Right forelimb (tissue), 1 donor: ENCODE measurements at places on chromosomes 6 and 20.

GRCh38 chr6:27260836-27261375, 13.4 kb downstream of the PRSS16 start:
- no peak for DNase-seq

- no peak for DNase-seq
Measured at GRCh38 chr20:7308163-7308562, 540.7 kb downstream of the BMP2 start.

- DNase-seq = no peak
Measured at GRCh38 chr6:2731281-2731909, 19.3 kb downstream of the MYLK4 start.

- no peak for DNase-seq
Measured at GRCh38 chr6:26379292-26379691, 3.6 kb upstream of the BTN2A2 start.

- DNase-seq = no peak
Measured at GRCh38 chr20:23654000-23654399, 16.2 kb upstream of the CST3 start.
